Stimulated activated CD8-positive, alpha-beta memory T cell treated with anti-CD3 and anti-CD28 coated beads, Interleukin-15, amount 100 ng/mL, for 24 hours (primary cell): ENCODE measurements at places on chromosomes 1 and 21.

GRCh38 chr1:53266038-53266437 is 27.7 kb upstream of the MAGOH start:
- no peak for DNase-seq

- DNase-seq: no peak
Observed at GRCh38 chr1:156115514-156116374, 1.2 kb downstream of the LMNA start.

DNA sequence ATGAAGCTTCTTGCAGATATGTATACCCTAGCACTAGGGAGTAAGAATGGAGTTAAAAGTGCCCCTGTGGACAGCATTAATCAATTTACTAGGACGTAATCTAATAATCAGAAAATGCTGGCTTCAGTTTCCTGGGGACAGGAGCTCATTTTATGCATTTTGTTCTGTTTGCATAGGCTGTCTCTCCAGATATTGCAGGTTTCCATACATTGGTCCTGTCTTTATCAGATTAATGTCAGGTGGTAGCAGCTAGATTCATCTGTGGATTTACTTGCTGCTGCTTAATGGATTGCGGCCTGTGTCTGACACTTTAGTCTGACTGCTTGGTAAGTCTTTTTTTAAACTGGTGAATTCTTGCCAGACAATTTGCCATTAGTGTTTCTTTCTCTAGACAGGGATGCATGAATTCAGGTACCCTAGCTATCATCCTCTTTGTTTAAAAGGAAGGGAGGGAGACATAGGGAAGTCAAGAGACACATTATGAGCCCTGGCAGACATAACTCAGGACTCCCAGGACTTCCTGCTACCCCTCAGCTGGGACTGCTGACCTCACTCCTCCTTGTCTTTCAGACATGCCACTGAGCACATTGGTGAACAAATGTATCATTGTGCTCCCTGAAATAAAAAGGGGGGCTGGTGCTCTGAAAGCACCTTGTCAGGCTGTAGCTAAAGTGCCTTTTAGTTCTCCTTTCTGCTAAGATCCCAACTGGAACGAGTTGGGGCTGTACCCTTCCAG is 47.7 kb downstream of the NOS1AP start:
- no peak for DNase-seq

GRCh38 chr21:45026826-45027225 is 47.6 kb upstream of the ADARB1 start:
- no peak for DNase-seq

GRCh38 chr1:165647517-165647916 is 16.5 kb downstream of the MGST3 start:
- no peak for DNase-seq

- DNase-seq: no peak
Observed at GRCh38 chr1:156488566-156489165, 11.9 kb downstream of the MEF2D start.

GRCh38 chr1:7405844-7406500 is 365.1 kb upstream of the VAMP3 start:
- DNase-seq: no peak

DNA sequence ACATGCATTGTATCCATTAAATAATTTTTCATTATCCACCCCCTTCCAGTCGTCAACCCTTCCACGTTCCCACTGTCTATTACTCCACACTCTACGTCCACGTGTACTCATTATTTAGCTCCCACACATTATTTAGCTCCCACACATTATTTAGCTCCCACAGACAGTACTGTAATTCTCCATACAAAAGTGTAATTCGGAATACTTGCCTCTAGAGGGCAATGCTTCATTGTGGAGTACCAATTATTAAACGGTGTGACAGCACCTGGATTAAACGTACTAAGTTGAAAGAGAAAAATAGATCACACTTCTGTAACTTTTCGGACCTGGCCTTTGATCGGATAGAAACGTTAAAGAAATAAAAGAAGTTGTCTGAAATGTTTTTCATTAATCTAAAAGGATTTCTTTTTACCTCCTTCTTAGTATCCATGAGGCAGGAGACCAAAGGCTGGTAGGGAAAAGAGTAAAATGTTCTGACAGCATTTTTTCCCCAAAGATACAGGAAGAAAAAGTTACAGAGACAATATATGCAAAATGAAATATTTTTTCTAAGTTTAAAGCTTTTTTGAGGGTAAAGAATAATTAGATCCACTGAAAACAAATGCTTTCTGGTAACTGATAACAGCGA is 99.2 kb downstream of the LHX8 start:
- no peak for DNase-seq

DNA sequence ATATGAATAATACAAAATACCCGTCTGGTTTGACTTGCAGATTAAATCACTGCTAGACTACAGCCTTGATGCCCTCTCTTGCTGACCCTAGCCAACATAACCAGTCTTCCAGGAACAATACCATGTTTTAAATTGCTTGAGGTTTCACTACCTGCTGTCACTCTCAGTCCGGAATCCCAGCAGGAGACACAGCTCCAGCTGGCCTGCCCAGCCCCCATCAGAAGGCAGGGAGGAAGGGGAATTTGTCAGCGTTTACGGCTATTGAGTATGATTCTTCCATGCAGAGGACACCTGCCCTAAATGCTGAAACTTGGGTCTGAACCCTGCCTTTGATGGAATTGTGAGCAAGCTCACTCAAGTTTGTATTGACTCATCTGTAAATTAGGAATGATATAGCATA is 33.0 kb downstream of the ZNF496 start:
- DNase-seq: no peak

DNA sequence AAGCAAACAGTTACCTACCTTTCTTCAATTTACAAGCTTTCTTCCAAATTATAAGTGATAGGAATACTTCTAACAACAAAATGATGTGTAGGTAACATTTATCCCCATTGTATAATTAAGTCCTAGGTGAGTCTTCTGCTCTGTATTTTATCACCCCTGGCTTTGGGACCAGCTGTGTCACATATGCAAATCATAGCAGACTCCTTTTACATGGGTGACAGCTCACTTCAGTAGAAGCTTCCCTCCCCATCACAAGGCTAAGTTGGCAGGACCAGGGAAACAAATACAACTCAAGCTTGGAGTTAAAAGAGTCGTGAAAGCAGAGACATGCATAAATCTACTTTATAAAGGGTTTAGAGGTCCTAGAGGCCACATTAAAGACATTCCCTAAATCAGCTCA is 121.1 kb upstream of the RUNX1 start:
- DNase-seq: no peak

GRCh38 chr1:235502601-235503402 is 1.4 kb downstream of the B3GALNT2 start:
- DNase-seq: no peak

GRCh38 chr1:21764615-21765423 is 18.1 kb downstream of the USP48 start:
- no peak for DNase-seq

- DNase-seq: no peak
Observed at GRCh38 chr1:164625004-164625617, 66.1 kb downstream of the PBX1 start.

- DNase-seq: no peak
Observed at GRCh38 chr21:16468184-16468583, 738.4 kb downstream of the USP25 start.

GRCh38 chr1:88104236-88104635 is 579.8 kb upstream of the PKN2 start:
- no peak for DNase-seq

GRCh38 chr1:89894210-89895201 is 73.7 kb downstream of the LRRC8D start:
- DNase-seq: no peak

DNA sequence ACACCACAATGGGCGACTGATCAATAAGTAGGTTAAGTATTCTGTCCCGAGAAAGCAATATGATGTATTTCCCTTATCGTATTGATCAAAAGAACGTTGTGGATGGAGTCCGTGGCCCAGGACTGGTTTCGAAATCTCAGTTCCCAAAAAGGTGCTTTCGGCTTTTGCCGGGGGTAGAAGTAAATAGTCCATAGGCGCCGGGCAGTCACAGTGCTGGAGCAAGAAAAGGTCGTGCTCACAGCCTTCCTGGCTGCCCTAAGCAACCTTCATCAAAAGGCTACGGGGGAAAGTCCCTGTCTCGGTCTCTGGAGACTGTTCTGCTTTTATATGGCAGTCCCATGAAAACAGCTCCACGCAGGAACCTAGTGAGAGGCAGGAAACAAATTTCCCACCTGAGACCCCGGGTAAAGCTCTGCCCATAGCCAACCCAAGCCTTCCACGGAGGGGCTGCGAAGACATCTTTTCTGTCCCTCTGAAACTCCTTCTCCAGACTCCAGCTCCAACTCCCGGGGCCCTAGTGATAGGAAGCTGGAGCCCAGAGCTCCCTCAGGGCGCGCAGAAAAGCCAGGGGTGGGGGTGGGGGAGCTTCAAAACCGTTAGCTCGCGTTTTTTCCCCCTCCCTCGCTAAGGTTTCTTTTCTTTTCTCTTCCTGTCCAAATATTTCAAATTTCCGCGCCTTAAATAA is 7.0 kb downstream of the CDKN2C start:
- DNase-seq: no peak

GRCh38 chr1:187264995-187265602 is 436.4 kb downstream of the PLA2G4A start:
- DNase-seq: no peak

- DNase-seq: no peak
Observed at GRCh38 chr1:48596046-48596445, 124.0 kb upstream of the SPATA6 start.

- no peak for DNase-seq
Observed at GRCh38 chr1:228148196-228148861, 1.4 kb upstream of the GJC2 start.

DNA sequence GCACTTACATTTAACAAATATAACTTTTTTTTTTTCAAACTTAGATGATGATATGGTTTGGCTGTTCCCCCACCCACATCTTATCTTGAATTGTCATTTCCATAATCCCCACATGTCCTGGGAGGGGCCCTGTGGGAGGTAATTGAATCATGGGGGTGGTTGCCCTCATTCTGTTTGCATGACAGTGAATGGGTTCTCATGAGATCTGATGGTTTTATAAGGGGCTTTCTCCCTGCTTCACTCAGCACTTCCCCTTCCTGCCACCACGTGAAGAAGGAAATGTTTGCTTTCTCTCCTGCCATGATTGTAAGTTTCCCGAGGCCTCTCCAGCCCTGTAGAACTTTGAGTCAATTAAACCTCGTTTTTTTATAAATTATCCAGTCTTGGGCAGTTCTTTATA is 432.6 kb downstream of the AMY1C start:
- DNase-seq: no peak

DNA sequence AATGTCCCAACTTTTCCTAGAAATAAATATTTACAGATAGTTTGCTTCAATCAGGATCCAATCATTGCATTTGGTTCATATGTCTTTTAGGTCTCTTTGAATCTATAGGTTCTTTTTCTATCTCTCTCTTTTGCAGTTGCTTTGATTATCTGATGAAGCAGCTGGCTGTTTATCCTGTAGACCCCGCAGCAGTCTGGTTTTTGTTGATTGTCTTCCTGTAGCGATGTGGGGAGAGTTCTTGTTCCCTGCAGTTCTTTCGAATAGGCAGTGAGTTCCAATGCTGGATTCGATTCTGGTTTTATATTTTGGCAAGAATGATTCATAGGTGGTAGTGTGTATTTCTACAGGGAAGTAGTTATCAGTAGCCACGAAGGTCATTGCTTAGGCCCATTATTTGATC is 7.4 kb upstream of the MIXL1 start:
- DNase-seq: no peak

- DNase-seq: no peak
Observed at GRCh38 chr1:32116531-32116930, 8.7 kb downstream of the KPNA6 start.

GRCh38 chr1:18721041-18721440 is 90.4 kb downstream of the PAX7 start:
- no peak for DNase-seq

DNA sequence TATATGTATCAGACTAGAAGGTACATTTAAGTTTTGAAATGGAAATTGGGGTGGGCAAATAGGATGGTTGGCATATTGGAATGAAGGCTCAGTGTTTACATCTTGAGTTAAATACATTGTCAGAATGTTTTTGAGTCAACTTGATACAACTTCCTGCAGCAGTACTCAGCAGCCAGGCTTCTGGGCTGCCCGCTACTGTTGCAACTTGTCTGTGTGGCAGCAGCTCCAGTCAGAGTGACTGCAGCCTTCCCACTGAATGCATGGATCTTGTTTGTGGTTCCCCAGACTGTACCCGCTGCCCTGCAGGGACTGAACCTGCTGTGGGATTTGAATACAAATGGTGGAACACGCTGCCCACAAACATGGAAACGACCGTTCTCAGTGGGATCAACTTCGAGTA is 24.9 kb upstream of the SARS1 start:
- no peak for DNase-seq

DNA sequence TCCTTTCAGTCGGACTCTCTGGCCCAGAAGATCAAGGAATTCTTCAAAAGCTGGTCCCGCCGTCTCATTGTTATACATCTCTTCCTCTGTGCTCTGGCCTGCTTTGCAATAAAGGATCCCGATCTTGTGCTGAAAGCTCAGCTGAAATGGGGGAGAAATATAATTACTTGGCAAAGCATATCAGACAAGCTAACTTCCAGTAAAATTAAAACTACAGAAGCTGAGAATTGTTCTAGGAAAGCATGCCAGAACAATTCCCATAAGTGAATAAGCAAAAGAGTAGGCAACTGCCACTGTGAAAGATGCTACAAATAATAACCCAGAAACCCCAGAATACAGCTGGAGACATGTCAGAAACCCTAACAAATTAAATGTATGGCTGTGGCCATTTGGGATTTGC is 146.1 kb downstream of the SIPA1L2 start:
- DNase-seq: no peak

- no peak for DNase-seq
Observed at GRCh38 chr1:99737016-99737415, 29.4 kb downstream of the FRRS1 start.

- no peak for DNase-seq
Observed at GRCh38 chr1:179337288-179337687, 28.5 kb upstream of the AXDND1 start.

- no peak for DNase-seq
Observed at GRCh38 chr1:207335695-207336363, 14.4 kb downstream of the CD55 start.

DNA sequence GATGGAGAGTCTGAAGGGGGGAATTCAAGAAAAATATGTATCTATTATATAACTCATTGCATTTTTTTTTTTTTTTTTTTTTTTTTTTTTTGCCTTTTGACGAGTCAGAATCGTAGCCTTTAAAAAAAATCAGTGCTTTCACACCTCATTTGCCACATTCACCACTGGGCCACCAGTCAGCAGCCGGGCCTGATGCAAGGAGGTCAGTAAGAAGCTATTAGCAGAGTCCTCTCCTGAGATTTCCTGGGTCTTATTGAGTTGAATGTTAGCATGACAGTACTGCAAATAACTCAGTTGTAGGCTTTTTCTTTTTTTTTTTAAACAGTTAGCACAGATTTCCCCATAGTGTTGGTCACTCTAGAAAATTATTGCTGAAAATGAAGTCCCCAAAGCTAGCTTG is 139.8 kb downstream of the SPATA17 start:
- no peak for DNase-seq
